ENCODE measurements at places on chromosomes 6 and 20.

DNA sequence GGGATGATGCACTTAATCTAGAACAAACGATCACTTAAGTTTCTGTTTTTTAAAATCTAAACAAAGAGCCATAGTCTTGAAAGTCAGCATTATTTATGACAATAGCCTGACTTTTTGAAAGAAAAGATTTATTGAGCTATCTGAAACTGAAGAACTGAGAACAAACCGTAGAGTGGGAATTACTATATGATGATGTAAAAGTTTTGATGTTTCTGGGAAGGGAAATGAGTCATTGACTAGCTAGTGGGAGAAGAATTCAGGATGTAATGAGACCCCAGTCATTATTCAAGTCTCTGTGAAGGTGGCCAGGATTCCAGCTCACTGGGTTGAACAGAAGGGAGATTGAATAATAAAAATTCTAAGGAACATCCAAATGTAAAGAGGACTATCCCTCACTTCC is 83.4 kb upstream of the FABP7 start:
- no peak for DNase-seq

GRCh38 chr6:78670156-78670555 is 197.2 kb upstream of the IRAK1BP1 start:
- no peak for DNase-seq

- DNase-seq: no peak
Measured at GRCh38 chr6:2182251-2182650, 63.2 kb downstream of the GMDS start.

DNA sequence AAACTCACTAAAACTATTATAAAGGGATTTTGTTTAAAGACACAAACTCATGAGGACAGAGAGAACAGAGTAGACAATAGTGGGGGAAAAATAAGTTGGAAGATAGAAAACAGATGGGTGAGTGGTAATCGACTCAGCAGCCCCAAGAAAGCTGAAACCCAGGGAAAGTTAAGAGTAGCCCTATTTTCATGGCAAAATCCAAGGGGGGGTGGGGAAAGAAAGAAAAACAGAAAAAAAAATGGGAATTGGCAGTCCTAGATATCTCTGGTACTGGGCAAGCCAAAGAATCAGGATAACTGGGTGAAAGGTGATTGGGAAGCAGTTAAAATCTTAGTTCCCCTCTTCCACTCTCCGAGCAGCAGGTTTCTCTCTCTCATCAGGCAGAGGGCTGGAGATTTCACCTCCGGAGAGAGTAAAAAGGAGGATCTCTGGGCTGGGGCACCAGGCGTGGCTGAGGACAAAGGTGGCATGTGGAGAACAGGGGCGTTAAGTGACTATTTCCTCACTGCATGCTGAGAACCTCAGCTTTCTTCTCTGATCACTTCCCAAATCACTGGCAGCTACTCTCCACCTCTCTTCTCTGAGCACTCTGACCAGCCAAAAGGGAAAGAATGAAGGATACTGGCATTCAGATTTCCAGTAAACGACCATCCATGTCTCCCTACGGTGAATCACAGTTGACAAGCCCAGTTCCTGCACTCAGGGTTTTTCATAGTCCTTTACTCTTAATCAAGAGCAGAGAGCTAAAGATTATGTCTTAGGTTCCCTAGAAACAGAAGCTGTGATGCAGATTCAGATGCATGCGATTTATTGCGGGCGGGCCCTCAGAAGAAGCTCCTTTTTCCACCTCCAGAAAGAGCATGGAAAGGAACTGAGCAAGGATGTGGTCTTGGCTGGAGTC is 7.3 kb upstream of the RNF24 start:
- no peak for DNase-seq

GRCh38 chr6:144931172-144932035 is 646.3 kb downstream of the UTRN start:
- peak; percentile 9 for DNase-seq

GRCh38 chr6:111890988-111891387 is 17.7 kb upstream of the FYN start:
- no peak for DNase-seq

DNA sequence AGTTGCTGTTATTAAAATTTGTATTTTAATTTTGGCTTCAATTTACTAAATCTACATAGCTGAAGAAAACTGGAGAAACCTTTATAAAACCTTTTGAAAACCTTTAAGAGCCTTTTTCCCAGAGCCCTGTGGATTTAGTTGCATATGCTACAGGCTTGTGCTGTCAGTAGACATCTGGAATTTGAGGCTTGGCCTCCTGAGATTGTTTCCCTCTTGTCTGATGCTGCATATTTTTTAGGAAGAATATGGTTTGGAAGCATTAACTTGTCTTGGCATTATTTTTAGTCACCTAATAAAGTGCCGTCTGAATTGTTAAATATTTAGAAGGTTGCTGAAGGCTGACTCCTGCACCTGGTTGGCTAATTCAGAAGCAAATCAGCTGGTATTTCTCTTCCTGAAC is 369.4 kb downstream of the UTRN start:
- no peak for DNase-seq

DNA sequence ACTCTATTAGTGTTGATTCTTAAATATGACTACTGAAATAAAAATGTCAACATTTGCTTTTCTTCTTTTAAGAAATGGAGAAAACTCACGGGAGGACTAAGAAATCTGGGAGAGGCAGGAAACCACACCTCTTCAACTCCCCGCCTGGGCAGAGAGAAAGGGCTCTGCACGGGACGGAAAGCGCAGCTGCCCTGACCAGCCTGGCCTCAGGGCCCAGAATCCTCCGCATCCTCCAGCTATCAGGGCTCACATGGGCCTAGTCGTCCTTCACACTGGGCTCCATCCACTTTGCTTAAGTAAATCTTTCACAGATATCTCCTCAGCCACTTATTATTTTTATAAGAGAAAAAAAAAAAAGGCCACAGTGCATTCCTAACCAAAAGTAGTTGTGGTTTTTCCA is 215.1 kb downstream of the TBXT start:
- no peak for DNase-seq

- DNase-seq: no peak
Measured at GRCh38 chr6:3232017-3232945, 4.8 kb upstream of the TUBB2B start.

DNA sequence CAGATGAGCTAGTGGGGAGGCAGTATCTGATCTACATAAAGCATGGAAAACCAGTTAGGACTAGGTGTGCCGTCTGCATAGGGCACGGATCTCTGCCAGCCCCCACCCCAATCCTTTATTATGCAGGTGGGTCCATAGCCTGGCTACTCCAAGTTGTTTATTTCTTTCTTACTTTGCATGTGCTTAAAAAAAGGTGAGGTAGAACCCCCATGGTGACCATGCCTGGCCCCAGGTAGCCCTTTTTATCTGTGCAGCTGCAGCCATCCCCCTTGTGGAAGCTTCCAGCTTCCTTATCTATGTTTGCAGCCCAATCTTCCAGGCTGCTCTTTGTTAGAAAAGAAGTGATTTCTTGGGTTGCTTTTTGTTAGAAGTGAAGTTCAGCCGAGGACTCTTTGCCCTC is 9.0 kb upstream of the TREM2 start:
- DNase-seq: no peak

DNA sequence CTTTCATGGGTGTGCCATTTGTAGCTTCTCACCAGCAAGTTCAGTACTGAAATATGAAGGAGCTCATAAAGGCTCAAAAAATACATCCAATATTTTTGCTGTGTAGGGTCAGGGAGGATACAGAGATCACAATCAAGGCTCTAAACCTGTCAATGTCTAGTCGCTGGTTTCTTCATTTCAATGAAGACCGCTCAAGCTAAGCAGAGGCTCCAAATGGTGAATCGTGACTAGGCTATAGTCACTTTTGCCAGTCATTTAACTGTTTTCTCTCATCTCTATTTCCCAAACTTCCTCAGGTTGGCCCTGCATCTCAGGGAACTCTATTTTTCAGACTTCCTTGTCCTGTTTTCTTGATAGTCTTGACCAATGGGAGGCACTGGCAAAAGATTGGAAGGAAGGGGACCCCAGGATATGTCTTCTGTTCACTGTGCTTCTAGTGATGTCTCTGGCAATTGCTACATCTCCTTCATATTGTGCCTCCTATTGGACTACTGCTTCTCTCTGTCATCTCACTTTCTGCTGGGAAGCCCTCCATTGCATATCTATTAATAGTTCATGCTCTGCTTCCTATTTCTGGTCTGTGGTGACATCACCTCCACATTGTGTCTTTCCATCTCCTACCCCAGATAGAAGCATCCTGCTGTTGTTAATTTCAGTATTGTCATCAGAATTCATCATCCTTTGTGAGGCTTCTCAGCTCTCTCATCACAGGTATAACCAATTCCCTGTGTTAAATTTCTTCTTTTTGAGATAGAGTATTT is 87.7 kb upstream of the FAM184A start:
- no peak for DNase-seq

GRCh38 chr6:141492521-141493284 is 640.0 kb upstream of the GJE1 start:
- DNase-seq: no peak

DNA sequence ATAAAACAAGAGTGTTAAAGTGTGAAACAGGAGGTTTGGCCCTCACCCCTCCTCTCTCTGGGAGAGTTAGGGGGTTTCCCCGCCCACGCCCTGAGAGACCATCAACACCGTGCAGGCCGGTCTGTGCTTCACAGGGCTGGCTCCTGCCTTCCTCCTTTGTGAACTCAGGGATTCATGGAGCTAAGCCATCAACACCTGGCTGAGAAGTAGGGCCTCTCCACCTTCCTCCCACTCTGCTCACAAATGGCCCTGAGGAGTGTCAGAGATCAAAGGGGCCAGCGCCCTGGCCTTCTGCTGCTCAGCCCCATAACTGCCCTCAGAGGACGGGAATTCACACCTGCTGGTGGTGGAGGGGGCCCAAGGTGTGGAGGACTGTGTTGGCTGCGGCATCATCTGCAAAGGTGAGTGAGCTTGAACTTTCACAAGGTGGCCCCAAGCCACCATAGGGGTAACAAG is 88.6 kb downstream of the PSMB1 start:
- DNase-seq: no peak

GRCh38 chr6:144294016-144294415 is 8.9 kb downstream of the UTRN start:
- DNase-seq: no peak

DNA sequence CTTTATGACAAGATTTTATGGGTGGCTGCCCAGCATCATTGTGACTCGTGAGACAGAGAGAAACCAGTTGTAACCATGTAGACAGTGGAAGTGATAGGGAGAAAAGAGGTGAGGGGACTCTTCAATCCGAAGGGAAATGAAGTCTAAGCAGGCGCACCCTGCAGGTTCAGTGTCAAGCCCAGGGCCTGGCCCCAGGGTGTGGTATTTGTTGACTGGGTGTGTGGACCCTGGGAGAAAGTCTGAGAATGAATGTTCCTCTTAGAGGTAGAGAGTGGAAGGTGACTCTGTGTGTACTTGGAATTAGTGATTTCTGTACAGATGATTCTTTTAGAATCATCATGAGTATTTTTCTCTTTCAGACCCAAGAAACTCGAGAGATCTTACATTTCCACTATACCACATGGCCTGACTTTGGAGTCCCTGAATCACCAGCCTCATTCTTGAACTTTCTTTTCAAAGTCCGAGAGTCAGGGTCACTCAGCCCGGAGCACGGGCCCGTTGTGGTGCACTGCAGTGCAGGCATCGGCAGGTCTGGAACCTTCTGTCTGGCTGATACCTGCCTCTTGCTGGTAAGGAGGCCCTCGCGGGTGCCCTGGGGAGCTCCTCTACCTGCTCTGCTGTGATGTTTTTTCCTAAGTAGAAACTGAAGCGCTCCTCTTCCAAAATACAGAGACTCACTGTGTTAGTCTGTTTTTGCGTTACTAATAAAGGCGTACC is 68.0 kb downstream of the PTPN1 start:
- DNase-seq: no peak

- no peak for DNase-seq
Measured at GRCh38 chr20:17614812-17615644, 45.2 kb downstream of the DSTN start.

GRCh38 chr20:50128520-50128905 is 15.6 kb upstream of the UBE2V1 start:
- no peak for DNase-seq

DNA sequence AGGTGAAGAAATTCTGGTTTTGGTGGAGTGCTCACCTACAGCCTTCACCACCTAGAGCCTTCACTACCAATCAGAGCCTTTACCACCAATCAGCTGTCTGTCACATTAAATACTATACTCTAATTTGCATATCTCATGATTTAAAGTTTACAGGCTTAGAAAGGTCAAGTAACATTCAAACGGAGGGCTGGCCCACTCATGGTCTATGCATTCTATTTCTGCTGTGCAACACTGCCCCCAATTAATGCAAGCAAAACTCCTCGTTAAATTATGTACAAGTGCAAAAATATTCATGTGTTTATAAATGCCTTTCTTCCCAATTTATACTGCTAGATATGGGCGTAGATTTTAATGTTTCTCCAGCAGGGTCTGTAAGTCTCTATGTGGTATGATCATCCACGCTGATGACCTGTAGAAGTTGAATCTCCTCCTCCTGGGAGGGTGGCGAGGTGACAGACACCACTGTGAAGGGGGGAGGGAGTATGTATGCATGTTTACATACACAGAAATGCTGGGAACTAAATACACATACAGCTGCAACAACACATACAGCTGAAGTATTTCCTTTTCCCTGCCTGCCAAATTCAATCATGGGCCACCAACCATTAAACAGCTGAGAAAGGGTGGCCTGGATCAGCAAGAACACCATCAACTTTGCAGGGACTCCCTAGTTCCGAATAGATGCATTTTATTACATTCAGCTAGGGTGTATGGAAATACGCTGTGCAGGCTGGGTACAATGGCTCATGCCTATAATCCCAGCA is 13.1 kb downstream of the RRAGD start:
- DNase-seq: no peak

DNA sequence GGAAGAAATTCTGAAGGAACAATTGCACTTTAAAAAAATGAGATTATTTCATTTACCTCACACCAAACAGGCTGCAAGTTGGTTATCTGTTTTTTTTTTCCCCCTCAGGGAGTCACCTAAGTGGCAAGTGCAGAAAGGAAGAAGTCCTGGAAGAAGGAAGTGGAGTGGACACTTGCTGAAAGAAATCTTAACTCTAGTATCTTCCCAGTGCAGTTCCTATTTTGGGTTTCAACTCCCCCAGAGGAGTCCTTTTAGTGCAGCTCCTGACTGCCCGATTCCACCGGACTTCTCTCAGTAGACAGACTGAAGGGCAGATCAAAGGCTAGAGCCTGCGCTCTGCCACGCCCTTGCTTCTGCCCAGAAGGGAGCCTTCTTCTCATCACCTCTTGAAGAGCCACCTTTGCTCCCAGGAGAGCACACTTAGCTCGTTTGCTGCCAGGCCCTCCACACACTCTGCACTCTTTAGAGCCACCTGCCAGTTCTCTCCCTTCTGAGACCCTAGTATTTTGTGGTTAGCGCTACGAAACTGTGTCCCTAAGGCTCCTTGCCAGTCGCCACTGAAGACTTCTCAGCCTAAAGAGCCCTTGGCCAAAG is 4.9 kb downstream of the MTCL3 start:
- no peak for DNase-seq

DNA sequence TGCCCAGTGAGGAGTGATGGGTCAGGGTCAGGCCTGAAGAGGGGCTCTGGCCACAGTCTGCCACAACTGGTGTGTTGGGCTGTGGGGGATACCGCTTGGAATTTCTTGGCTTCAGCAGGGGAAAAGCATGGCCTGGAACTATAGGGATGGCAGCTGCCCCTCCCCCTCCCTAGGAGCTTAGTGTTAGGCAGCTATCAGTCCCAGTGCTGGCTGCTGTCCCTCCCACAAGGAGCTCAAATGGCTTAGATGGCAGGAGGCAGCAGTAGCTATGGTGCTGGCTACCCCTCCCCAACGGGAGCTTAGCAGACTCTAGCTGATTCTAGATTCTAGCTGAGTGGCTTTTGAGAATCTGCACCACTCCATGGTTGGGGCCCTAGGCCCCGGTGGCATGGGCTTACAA is 414.5 kb upstream of the HSF2 start:
- no peak for DNase-seq

All from stimulated activated CD4-positive, alpha-beta T cell treated with anti-CD3 and anti-CD28 coated beads, Interleukin-1b, Interleukin-23, amount 100 ng/mL, for 48 hours (primary cell).